ENCODE measurements at places on chromosomes 6 and 20. TPM values are rescaled to one million over a fixed set of nuclear protein-coding genes. Genes with fewer than 3 reads are reported as not detected.

GRCh38 chr6:4567141-4567540 lies 209.1 kb upstream of the CDYL start:
- peaks cover 18% of the 10 kb centered on the region for H3K4me1 ChIP-seq
- H3K4me3 ChIP-seq = no peak overlapping the region
- no peaks in the 10 kb centered on the region for H3K27me3 ChIP-seq
- H3K36me3 ChIP-seq = peaks cover 12% of the 10 kb centered on the region
- no peak for DNase-seq

GRCh38 chr6:74863968-74864367 lies 341.9 kb downstream of the COL12A1 start:
- peaks cover 4% of the 10 kb centered on the region for H3K36me3 ChIP-seq
- no peaks in the 10 kb centered on the region for H3K27me3 ChIP-seq
- peaks cover 26% of the 10 kb centered on the region for H3K4me1 ChIP-seq
- no peak overlapping the region for H3K27ac ChIP-seq

The PAX1 gene
- total RNA-seq = not detected

- H3K4me3 ChIP-seq = no peak overlapping the region
- H3K4me1 ChIP-seq = peaks cover 4% of the 10 kb centered on the region
- no peak for DNase-seq
Observed at GRCh38 chr6:166640342-166641043, 13.4 kb upstream of the RPS6KA2 start.

- H3K4me1 ChIP-seq = peaks cover 36% of the 10 kb centered on the region
- no peaks in the 10 kb centered on the region for H3K27me3 ChIP-seq
- H3K4me3 ChIP-seq = no peak overlapping the region
- H3K36me3 ChIP-seq = peaks cover 2% of the 10 kb centered on the region
Observed at GRCh38 chr6:124076336-124077048, 272.8 kb downstream of the NKAIN2 start.

The LST1 gene
- not detected for total RNA-seq

The KHDC1L gene
- not detected for total RNA-seq

- H3K27me3 ChIP-seq = no peaks in the 10 kb centered on the region
- H3K4me1 ChIP-seq = peaks cover 14% of the 10 kb centered on the region
- H3K4me3 ChIP-seq = no peak overlapping the region
- peak; percentile 85 for DNase-seq
- peaks cover 1% of the 10 kb centered on the region for H3K36me3 ChIP-seq
Observed at GRCh38 chr6:108200631-108201030, 34.8 kb downstream of the NR2E1 start.

- H3K27ac ChIP-seq = peak overlapping the region; percentile 92
- no peaks in the 10 kb centered on the region for H3K27me3 ChIP-seq
- DNase-seq = no peak
- H3K4me1 ChIP-seq = peaks cover 69% of the 10 kb centered on the region
- peak overlapping the region; percentile 12 for H3K4me3 ChIP-seq
Observed at GRCh38 chr20:50283922-50284810, 93.5 kb downstream of the CEBPB start.

- peak overlapping the region; percentile 98 for H3K4me3 ChIP-seq
- H3K4me1 ChIP-seq = peaks cover 63% of the 10 kb centered on the region
- peak overlapping the region; percentile 98 for H3K27ac ChIP-seq
- no peaks in the 10 kb centered on the region for H3K27me3 ChIP-seq
- no peaks in the 10 kb centered on the region for H3K36me3 ChIP-seq
- no peak for DNase-seq
Observed at GRCh38 chr6:16762550-16763477, 1.6 kb upstream of the ATXN1 start.

DNA sequence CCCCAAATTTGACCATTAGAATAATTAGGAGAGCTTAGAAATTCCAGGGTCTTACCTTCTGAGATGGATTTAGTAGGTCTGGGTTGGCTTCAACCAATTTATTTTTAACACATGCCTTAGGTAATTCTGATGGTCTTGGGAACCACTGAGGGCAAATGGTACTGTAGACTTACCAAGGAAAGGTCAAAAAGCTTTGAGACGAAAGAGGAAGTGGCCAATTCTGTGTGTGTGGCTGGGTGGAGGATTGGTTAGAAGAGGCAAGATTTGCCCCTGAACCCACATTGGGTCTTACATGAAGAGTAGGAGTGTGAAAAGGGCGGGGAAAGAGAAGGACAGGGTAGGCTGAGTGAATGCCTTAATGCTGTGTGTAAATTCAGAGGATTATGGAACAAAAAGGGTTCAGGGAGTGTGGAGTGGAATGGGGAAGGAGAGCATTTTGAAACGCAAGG lies 2.7 kb downstream of the ITCH start:
- H3K4me3 ChIP-seq = no peak overlapping the region
- H3K36me3 ChIP-seq = peaks cover 24% of the 10 kb centered on the region
- peaks cover 31% of the 10 kb centered on the region for H3K4me1 ChIP-seq
- peak overlapping the region; percentile 51 for H3K27ac ChIP-seq

GRCh38 chr20:2327620-2328555 lies 32.1 kb downstream of the TGM3 start:
- peaks cover 9% of the 10 kb centered on the region for H3K27me3 ChIP-seq
- DNase-seq = no peak
- no peaks in the 10 kb centered on the region for H3K4me1 ChIP-seq

- no peak overlapping the region for H3K4me3 ChIP-seq
- H3K27ac ChIP-seq = no peak overlapping the region
- DNase-seq = no peak
- H3K36me3 ChIP-seq = no peaks in the 10 kb centered on the region
Observed at GRCh38 chr20:57508381-57508780, 16.6 kb downstream of the CTCFL start.

DNA sequence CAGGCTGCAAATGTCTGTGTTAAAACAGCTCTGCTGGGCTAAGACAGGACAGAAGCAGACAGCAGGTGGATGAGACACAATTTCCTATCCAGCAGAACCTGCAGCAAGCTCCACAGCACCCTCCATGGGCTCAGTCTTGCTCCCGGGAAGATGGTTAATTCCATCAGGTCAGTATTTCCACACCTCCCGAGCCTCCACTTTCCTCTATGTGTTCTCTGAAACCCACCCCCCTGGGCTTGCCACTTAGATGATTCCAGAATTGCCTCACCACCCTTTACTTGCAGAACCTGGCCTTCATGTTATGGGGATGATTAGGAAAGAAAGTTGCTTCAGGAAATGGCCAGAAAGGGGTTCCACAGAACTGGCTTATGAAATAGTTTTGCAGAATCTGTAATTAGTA lies 43.8 kb downstream of the ERMARD start:
- H3K36me3 ChIP-seq = no peaks in the 10 kb centered on the region
- DNase-seq = peak; percentile 32
- peaks cover 11% of the 10 kb centered on the region for H3K4me1 ChIP-seq
- H3K27me3 ChIP-seq = peaks cover 30% of the 10 kb centered on the region
- H3K4me3 ChIP-seq = no peak overlapping the region

- H3K27ac ChIP-seq = peak overlapping the region; percentile 96
- DNase-seq = no peak
- H3K4me1 ChIP-seq = peaks cover 20% of the 10 kb centered on the region
- H3K36me3 ChIP-seq = peaks cover 2% of the 10 kb centered on the region
- H3K27me3 ChIP-seq = no peaks in the 10 kb centered on the region
Observed at GRCh38 chr20:49045440-49046086, 549 bp upstream of the CSE1L start.

The AFDN gene
- 67.3 TPM for total RNA-seq

- DNase-seq = no peak
- H3K4me3 ChIP-seq = no peak overlapping the region
- peaks cover 7% of the 10 kb centered on the region for H3K4me1 ChIP-seq
- H3K36me3 ChIP-seq = no peaks in the 10 kb centered on the region
- H3K27me3 ChIP-seq = peaks cover 14% of the 10 kb centered on the region
Observed at GRCh38 chr6:28643017-28643740, 117.5 kb downstream of the GPX5 start.

- DNase-seq = no peak
- H3K36me3 ChIP-seq = no peaks in the 10 kb centered on the region
- no peak overlapping the region for H3K4me3 ChIP-seq
- no peaks in the 10 kb centered on the region for H3K4me1 ChIP-seq
Observed at GRCh38 chr6:85192596-85192995, 257.3 kb upstream of the NT5E start.

DNA sequence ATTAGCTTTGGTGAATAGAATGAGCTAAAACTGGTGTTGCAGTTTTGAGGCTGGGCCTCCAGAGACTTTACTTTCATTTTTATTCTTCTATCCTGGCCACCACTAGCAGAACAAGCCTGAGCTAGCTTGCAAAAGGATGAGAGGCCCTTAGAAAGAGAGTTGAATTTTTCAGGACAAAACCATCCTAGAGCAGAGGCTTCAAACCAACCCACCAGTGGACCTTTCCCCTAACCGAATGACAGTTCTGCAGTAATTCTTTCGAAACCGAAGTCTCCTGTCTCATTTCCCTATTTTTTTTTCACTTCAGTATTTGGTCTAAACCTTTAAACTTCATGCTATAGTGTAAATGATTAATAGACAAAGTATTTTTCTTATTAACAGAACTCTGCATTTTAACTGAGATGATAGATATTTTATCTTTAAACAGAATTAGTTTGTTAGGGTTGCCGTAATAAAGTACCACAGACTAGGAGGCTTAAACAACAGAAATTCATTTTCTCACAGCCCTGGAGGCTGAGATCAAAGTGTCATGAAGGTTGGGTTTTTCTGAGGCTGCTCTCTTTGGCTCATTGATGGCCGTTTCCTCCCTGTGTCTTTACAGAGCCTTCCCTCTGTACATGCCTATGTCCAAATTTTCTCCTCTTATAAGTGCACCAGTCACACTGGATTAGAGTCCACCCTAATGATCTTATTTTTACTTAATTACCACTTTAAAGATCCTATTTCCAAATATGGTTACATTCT lies 80.6 kb upstream of the PAK5 start:
- peaks cover 37% of the 10 kb centered on the region for H3K27me3 ChIP-seq
- no peaks in the 10 kb centered on the region for H3K4me1 ChIP-seq
- no peaks in the 10 kb centered on the region for H3K36me3 ChIP-seq
- H3K4me3 ChIP-seq = no peak overlapping the region
- no peak overlapping the region for H3K27ac ChIP-seq

GRCh38 chr6:44087623-44088022 lies 39.6 kb downstream of the MRPL14 start:
- no peak for DNase-seq
- H3K4me1 ChIP-seq = peaks cover 4% of the 10 kb centered on the region
- no peaks in the 10 kb centered on the region for H3K36me3 ChIP-seq
- H3K27ac ChIP-seq = no peak overlapping the region

The ASXL1 gene
- total RNA-seq = 76.8 TPM

The SYCP2 gene
- 2.1 TPM for total RNA-seq

DNA sequence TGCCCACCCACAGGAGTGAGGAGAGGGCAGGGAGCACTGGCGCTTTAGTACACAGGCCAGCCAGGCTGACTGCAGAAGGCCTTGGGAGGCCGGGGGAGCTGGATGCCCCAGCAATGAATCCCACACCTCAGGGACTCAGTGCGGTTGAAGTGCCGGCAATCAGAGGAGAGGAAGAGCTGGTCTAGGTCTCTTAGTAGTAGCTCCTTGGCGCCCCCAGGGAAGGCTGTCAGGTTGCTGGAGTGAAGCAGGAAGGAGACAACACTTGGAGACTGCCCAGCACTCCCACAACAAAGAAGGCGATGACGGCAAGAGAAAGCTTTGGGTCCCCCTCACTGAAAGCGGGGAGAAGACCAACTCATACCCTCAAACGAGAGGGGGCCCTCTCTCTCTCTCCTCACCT lies 8.3 kb upstream of the TNXB start:
- H3K27ac ChIP-seq = no peak overlapping the region
- H3K27me3 ChIP-seq = no peaks in the 10 kb centered on the region
- peaks cover 21% of the 10 kb centered on the region for H3K36me3 ChIP-seq
- no peak for DNase-seq

DNA sequence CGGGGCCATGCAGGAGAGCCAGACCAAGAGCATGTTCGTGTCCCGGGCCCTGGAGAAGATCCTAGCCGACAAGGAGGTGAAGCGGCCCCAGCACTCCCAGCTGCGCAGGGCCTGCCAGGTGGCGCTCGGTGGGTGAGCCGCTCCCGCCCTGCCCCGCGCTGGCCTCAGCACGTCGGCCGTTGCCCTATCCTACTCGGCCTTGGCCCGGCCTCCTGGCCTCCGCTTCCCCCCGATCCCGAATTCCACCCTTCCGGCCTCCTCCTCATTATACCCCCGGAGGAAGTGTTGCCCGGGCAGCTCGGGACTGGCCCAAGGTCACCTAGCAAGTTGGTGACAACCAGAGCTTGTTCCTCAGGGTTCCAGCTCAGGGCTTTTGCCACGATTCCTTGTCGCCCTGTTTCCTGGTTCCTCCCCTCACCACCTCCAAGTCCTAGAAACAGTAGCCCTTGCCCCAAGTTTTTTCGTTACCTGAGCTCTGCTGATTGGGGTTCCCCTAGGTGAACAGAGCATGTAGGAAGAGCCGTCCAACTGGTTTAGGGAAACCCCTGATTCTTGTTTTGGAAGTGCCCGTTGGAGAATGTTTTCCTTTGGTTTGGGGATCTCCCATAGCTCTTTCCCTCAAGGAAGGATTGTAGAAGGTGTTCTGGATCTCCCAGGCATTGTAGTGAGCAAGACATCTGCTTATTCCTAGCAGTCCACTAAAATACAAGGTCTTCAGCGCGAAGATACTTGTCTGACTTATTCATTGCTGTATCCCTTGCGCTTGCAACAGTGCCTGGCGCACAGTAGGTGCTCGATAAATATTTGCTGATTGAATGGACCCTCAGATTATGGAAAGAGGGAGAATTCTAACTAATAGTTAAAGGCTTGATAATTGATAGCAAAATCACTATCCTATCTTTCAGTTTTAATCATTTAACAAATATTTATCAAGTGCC lies 641 bp downstream of the ARFGEF2 start:
- H3K27me3 ChIP-seq = peaks cover 5% of the 10 kb centered on the region
- peaks cover 39% of the 10 kb centered on the region for H3K4me1 ChIP-seq
- DNase-seq = no peak
- peak overlapping the region; percentile 84 for H3K4me3 ChIP-seq
- no peaks in the 10 kb centered on the region for H3K36me3 ChIP-seq

- no peak overlapping the region for H3K27ac ChIP-seq
- DNase-seq = no peak
- no peaks in the 10 kb centered on the region for H3K36me3 ChIP-seq
- H3K27me3 ChIP-seq = no peaks in the 10 kb centered on the region
Observed at GRCh38 chr6:29227235-29227634, 56.5 kb downstream of the OR2J2 start.

GRCh38 chr20:45409521-45410272 lies 1.6 kb downstream of the DBNDD2 start:
- DNase-seq = peak; percentile 68
- no peak overlapping the region for H3K27ac ChIP-seq
- peaks cover 20% of the 10 kb centered on the region for H3K36me3 ChIP-seq
- H3K4me1 ChIP-seq = peaks cover 14% of the 10 kb centered on the region

The TRAPPC3L gene
- total RNA-seq = not detected

The HMGCLL1 gene
- total RNA-seq = not detected

The CENPW gene
- 14.3 TPM for total RNA-seq

DNA sequence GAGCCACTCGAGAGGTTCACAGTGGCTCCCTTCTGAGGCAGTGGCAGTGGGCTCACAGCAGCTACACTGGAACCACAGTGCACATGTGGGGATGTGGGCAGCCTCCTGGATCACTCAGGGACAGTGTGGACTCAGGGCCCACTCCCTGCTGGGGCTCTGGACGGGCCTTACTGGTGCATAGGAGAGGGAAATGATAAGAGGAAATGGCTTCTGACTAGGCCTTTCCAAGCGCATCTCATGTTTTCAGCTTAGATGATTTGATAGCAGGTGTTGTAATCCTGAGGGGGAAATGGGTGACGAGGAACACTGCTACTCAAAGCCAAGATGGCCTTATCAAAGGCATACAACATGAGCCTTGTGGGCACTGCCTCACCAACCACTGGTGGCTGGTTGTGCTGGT lies 44.0 kb downstream of the PANK2 start:
- H3K27ac ChIP-seq = peak overlapping the region; percentile 90
- no peaks in the 10 kb centered on the region for H3K27me3 ChIP-seq
- DNase-seq = no peak
- peak overlapping the region; percentile 60 for H3K4me3 ChIP-seq

The NKAPL gene
- not detected for total RNA-seq
